Stimulated activated CD4-positive, alpha-beta T cell treated with anti-CD3 and anti-CD28 coated beads, Interleukin-15, amount 100 ng/mL, for 1 hour (primary cell): ENCODE measurements at places on chromosomes 16 and 17.

DNA sequence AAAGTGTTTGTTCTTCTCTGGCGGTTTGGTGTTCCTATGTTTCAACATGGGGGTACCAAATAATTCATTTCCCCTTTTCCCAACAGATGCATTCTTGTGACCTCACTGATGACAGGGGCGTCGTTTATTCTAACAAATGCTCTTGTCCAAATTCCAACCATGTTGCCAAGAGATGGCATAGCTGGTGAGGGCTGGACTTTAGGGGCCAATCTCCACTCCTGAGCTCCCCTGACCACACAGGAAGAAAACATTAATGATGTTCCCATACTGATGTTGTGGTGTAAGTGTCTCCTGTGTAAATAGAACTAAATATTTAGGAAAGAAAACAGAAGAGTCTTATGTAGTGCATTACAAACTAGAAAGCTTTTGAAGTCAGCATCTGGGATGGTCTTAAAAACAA, 431.6 kb downstream of the CDH13 start:
- DNase-seq: no peak

DNA sequence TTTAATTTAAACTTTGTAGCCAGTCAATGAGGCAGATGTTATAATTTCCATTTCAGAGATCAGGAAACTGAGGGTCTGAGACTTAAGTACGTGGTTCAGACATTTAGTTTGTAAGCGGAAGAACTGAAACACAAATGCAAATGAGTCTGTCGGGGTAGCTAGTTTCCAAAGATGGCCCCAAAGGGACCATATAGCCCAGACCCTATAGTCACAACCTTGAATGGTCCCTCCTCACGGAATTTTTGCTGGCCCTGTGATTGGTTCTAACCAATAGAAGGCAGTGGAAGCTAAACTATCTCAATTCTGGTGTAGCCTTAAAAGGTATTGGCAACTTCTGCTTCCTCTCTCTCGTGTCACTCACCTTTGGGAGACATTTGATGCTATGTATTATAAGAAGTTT, 7.5 kb upstream of the BCO1 start:
- DNase-seq: no peak

DNA sequence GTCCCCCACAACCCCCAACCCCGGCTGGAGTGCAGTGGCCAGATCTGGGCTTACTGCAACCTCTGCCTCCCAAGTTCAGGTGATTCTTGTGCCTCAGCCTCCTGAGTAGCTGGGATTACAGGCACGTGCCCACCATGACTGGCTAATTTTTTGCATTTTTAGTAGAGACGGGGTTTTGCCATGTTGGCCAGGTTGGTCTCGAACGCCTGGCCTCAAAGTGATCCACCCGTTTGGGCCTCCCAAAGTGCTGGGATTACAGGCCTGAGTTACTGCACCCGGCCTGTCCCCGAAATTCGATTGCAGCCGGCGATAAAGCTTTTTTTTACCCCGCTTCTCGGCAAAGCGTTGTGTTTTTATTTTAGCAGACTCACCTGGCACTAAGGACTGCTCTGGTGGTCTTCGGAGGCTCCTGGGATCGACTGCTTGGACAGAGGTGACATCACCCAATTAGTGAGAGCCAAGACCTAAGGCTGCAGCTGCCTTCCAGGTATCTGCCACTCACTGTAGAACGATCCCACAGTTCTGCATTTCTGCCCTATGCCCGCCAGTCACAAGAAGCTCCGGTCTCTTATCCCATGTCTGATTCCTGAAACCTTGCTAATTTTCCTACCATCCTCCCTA, 82.2 kb upstream of the ARL4D start:
- no peak for DNase-seq

- DNase-seq: no peak
These were observed 56.4 kb upstream of the SLC25A19 start for GRCh38 chr17:75345514-75346167.

GRCh38 chr17:33964344-33964979, 290.6 kb upstream of the CCL2 start:
- DNase-seq: no peak

- no peak for DNase-seq
These were observed 26.7 kb upstream of the PRM1 start for GRCh38 chr16:11307639-11308492.

DNA sequence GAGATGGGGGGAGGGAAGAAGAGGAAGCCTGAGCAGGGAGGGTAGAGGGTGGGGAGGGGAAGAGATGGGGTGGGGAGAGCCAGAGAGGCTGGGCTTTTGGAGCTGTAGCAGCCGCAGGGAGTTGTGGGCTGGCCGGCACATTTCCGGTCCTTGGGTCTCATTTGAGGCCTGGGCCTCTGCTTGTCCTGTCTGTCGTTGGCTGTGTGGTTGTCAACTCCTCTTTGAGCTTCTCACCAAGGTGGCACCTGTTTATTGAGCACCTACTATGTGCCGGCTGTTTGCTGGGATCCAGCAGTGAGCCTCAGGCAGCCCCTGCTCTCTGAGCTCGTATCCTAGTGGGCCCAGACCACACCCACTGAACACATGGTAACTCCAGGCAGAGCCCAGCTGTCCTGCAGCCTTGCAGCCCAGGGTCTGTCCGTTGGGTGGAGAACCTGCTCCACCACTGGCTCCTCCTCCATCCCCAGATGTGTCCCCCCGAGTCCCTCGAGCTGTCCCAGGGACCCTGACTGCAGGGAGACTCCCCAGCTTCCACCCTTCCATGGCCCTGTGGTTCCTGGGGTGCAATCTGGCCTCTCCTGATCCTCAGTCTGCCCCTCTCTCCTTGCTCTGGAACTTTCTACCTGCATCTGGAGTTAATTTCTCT, 164.9 kb downstream of the IRF8 start:
- DNase-seq: no peak

GRCh38 chr16:24700549-24701392, 28.7 kb upstream of the TNRC6A start:
- DNase-seq: no peak

GRCh38 chr16:85279825-85280545, 167.7 kb upstream of the CIBAR2 start:
- DNase-seq: no peak

- DNase-seq: no peak
These were observed 142.6 kb downstream of the UTP18 start for GRCh38 chr17:51402899-51403298.

GRCh38 chr17:17502741-17503565, 6.8 kb upstream of the RASD1 start:
- no peak for DNase-seq

DNA sequence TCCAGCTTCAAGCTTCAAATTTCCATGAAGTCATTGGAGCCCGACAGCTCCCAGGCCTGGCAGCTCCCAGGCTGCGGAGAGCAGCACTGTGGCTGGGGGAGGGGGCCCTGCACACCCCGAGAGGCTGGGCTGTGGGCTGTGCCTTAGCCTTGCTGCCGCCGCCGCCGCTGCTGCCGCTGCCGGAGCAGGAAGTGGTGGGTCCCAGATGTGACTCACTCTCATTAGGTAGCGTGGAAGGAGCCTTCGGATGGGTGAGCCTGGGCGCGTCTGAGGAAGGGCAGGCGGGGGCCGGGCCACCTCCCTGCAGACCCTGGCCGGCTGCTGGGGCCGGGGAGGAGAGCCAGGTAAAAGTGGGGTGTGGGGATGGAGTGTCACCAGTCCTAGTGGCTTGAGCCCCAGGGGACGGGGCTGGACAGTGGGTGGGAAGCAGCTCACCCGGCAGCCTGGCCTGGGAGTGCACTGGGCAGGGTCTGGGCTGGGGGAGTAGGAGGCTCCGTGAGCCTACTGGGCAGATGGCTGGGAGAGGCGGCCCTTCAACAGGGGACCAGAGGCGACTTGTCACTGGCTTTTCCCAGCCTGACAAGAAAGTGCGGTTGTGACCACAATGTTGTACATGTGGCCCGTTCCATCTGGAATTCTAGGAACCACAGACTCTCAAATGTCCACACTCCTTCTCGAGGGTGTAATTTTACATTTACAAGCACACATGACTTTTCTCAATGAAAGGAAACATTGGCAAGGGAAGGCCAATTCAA, at the start of gene ADCY7:
Gene ADCY7, plus strand, starts transcription at position 215 of the 755 bp plus-strand sequence. CDS start 21,629 bp downstream, outside the sequence.
- DNase-seq: peak; percentile 69

DNA sequence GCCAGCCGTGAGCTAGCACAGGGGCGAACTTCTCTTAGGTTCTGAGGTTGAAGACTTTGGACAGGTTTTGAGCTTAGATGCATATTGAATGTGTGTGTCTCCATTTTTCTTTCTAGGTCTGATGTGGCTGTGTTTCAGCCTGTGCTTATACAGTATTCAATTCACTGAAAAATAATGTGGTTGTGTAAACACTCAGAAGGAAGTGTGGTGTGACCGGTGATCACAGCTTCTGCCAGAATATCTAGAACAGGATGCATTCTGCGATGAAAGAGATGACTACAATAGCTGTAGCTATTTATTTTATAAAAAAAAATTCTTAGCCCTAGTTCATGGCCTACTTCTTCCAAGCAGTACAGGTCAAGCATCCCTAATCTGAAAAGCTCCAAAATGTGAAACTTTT, 64.4 kb downstream of the MAP2K6 start:
- DNase-seq: no peak

- no peak for DNase-seq
These were observed 45.0 kb downstream of the ESRP2 start for GRCh38 chr16:68190736-68191510.

DNA sequence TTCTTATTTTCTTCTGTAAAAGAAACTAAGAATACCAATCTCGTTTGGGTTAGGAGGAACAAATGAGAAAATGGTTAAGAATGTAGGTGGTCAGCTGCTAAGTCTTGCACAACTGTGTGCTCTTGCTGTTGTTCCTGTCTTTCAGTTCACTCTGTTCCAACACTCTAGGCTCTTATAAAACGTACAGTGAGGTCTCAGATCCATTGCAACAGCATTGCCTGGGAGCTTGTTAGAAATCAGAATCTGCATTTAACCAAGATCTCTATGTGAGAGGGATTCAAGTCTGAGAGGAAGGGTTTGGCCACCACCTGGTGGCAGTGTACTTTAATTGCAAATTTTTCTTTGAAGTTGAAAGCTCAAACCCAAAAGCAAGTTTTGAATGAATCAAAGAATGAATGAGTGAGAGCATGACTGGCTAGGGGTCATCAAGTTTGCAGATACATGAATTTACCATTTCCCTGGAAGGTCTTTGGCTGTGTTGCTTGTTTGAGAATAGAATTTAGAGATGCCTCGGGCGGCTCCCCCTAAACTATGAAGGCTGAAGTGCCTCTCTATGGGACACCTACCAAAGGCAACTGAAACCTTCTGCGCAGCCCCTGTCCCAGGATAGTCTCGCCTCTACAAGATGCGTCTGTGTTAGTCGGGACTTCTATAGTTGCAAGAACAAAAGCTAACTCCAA, 2.5 kb downstream of the ALOX15B start:
- DNase-seq: peak; percentile 14

DNA sequence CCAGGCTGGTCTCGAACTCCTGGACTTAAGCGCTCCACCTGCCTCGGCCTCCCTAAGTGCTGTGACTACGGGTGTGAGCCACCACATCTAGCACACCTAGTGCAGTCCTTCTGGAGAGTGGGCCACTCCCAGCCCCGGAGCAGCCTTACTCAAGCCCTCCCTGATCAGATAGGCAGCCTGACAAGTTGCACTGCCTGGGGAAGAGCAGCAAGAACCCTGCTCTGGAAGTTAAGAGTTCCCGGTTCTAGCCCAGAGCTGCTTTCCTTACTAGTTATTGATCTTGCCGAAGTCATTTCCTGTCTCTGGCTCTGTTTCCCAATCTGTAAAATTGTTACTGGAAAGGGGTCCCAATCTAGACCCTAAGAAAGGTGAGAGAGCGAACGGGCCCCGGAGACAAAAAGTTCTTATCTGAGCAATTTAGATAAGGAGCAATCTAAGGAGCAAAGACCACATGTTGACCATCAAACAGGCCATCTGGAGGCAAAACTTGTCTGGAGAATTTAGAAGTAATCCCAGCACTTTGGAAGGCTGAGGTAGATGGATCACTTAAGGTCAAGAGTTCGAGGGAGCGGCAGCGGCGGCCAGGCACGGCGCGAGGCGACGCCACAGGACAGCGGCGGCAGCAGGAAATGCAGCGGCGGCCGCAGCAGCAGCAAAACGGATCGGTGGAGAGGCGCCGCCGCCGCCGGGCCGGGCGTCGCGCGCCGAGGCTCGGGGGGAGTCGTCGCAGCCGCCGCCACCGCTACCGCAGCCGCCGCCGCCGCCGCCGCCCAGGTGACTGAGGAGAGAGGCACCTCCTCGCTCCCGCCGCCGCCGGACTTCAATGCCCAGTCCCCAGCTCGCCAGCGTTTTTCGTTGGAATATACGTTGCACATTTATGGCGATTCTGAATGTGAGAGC, 4.3 kb upstream of the NAGLU start:
- DNase-seq: no peak

DNA sequence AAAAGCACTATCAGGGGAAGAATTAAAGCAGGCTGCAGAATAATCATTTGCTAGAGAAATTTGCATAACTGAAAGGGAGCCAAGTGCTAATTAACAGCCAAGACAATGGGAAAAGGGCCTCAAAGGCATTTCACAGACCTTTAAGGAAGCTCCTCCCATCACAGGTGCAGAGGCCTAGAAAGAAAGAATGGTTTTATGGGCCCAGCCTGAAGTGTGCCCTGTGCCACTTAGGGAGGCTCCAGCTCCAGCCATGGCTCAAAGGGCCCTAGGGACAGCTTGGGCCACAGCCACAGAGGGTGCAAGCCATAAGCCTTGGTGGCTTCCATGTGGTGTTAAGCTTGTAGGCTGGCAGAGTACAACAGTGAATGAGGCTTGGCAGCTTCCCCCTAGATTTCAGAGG, 50.1 kb downstream of the RNF112 start:
- no peak for DNase-seq

DNA sequence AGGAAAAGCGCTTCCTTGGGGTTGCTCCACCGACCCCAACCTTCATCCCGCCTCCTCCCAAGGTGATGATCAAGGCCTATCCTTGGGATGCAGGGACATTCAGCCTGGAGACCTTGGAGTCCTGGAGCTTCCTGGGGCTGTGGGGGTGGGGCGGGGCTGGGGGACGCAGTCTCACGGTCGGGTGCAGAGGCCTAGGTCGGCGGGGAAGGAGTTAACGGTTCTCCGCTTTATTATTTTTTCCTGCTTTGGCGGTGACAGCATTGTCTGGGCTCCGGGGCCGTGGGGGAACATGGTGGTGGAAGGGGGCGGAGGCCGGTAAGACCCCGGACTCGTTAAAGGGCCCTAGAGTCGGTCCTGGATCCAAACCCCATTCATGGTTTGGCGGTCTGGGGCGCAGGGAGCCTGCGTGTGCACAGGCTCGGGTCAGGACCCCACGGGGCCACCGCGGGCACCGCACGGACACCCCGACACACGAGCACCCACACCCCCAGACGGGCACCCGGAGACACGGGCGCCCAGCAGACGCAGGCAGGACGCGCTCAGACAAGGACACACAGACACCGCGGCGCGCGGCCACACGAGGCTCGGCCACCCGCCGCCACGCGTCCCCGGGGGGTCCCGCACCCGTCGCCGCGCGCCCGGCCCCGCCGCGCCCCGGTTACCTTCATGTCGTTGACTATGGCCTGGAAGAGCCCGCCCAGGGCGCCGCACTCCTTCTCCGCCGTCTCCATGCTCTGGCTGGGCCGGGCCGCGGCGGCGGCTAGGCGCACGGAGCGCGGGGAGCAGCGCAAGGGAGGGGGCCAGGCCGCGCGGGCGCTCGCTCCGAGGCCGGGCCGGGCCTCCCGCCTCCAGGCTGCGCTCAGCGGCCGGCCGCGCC, 554 bp downstream of the MTSS2 start:
- no peak for DNase-seq

- no peak for DNase-seq
These were observed 33.9 kb downstream of the MYH11 start for GRCh38 chr16:15822957-15823356.

- DNase-seq: no peak
These were observed 51.0 kb upstream of the CRISPLD2 start for GRCh38 chr16:84768808-84769197.

- DNase-seq: no peak
These were observed 5.8 kb upstream of the ALDH3A1 start for GRCh38 chr17:19753661-19754463.

GRCh38 chr17:43928609-43929008, 13.7 kb downstream of the PPY start:
- DNase-seq: no peak

- DNase-seq: no peak
These were observed 542 bp downstream of the CBX4 start for GRCh38 chr17:79838522-79839274.
